Kidney tubule cell (primary cell): ENCODE measurements at places on chromosomes 16 and 17.

DNA sequence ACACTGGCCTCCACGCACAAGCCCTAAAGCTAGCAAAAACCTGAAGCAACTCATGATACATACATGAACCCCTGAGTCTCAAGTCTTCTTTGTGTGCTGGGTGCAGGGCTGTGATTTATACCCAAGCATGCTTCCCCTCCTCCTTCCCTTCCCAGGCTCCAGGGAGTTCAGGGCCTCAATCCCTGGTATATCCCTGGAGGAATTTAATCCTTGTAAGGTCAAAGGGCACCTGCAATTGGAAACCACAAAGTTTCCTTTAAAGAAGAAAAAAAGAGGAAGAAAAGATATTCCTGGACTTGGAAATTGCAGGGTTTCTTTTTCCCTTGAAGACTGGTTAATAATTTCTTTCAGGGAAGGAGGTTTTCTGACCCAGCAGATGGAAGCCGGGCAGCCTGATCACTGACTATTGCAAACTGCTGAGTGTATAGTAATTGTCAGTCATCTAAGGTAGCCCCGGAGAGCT, 182.3 kb downstream of the AATF start:
- peak; percentile 62 for DNase-seq

DNA sequence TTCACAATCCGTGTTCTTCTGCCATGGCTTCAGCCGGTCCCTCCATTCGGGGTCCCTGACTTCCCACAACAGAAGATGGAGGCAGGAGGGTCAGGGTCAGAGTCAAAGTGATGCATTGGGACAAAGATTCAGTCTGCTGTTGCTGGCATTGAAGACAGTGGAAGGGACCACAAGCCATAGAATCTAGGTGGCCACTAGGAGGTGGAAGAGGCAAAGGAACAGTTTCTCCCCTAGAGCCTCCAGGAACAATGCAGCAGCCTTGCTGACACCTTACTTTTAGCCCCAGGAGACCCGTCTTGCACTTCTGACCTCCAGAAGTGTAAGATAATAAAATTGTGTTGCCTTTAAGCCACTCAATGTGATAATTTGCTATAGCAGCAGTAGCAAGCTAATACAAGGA, 55.9 kb downstream of the MFSD11 start:
- peak; percentile 39 for DNase-seq

DNA sequence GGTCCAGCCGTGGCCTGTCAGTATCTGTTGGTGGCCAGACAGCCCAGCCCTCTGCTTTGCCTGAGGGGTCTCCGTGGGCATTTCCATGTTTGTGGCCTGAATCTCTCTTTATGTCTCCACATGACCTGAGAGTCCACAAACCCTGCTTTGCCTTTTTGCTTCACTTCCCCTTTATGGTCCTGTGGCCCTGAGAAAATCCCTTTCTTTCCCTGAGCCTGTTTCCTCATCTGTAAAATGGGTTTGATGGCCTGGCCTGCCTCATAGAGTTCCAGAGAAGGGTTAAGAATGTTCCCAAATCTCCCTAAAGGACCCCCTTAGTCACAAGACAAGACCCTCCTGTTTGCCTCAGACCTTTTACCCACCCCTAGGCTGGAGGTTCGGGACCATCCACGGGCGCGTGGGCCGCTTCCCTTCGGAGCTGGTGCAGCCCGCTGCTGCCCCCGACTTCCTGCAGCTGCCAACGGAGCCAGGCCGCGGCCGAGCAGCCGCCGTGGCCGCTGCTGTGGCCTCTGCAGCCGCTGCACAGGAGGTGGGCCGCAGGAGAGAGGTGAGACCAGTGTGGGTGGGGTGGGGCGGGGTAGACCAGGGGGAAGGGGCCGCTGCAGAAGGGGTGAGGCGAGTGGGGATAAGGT, 26.2 kb upstream of the ALKBH5 start:
- no peak for DNase-seq

DNA sequence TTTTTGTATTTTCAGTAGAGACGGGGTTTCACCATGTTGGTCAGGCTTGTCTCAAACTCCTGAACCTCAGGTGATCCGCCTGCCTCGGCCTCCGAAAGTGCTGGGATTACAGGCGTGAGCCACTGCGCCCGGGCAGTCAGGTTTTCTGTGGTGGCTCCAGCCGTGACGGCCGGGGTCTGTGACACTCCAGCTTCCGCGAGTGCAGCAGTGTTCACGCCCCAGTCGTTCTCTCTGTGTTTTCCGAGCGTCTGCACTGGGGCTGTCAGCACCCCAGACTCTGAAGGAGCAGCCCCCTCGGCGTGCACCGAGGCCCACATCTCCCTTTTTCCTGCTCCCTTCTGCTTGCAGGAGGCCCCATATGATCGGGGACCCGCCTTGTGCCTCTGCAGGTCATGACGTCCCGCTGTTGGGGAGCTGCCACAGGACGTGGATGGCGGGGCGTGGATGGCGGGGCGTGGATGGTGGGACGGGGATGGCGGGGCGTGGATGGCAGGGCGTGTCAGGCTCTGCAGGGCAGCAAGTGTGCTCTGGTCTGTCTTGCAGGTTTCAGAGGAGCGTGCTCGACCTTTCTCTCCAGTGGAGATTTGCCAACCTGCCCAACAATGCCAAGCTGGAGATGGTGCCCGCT, 5.7 kb downstream of the ASPSCR1 start:
- no peak for DNase-seq

GRCh38 chr17:65297916-65298315, 160.7 kb downstream of the RGS9 start:
- no peak for DNase-seq

DNA sequence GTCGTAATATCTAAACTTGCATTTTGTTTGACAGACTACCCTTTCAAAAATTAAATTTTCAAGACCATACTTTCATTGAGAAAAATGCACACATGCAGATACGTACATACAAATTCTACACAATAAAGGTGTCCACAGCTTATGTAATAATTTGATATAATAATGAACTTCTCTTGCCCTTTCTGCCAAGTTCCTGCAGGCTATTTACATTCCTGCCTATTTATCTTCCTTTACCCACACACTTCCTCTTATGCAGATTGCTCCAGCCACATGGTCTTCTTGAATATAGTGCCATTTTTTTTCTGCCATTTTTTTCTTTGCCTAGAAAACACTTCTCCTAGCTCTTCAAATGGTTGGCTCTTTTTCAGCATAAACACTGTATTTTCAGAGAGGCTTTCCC, 826.9 kb upstream of the CDH8 start:
- no peak for DNase-seq

- DNase-seq = peak; percentile 61
Observed at GRCh38 chr17:48215583-48216139, 108.1 kb downstream of the SNX11 start.

GRCh38 chr17:81810476-81810875, 6.5 kb downstream of the GCGR start:
- DNase-seq = no peak

DNA sequence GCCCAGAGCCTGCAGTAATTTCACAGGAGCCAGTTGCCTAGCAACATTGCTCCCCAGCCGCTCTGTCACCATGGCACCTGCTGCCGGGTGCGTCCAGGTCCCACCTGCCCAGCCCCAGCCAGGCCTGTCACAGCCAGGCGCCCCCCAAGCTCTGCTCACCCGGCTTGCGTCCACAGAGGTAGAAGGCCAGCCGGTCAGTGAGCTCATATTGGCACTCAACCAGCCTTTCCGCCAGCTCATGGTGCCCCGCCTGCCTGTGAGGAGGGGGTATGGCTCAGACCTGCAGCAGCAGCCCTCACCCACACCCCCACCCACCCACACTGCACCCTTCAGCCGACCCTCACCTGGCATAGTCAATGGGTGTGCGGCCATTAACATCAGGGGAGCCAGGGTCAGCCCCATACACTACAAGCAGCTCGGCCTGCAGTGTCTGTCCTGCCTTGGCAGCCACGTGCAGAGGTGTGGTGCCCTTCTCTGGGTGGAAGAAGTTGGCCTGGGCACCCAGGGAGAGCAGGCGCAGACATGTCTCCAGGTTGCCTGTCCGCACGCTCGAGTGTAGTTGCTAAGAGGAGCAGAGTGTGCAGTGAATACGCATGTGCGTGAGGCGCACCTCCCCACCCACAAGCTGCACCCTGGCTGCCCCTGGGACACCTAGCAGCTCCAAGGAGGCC, 7.7 kb downstream of the GIT1 start:
- no peak for DNase-seq

- peak; percentile 83 for DNase-seq
Observed at GRCh38 chr17:65027305-65027704, 29.2 kb downstream of the GNA13 start.

DNA sequence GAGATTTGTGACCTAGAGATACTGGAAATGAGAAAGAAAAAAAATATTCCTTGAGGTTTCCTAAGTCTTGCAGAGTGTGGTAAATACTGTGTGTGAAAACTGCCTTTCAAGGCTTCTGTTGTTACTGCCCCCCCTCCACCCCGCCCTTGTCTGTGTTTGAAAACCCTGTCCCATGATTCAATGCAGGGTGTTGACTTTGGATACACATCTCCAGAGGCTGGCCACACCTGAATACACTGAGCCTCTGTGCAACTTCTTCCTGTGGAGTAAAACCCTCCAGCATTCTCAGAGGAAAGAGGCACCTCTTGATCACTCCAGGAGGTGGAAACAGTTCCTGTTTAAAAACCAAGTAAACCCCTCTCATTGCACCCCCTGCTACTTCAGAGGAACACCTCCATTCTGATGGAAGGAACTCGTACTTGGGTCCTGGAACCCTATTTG, 123.0 kb upstream of the CACNG5 start:
- peak; percentile 65 for DNase-seq

- DNase-seq = no peak
Observed at GRCh38 chr16:75045424-75045823, 46.6 kb downstream of the ZNRF1 start.

DNA sequence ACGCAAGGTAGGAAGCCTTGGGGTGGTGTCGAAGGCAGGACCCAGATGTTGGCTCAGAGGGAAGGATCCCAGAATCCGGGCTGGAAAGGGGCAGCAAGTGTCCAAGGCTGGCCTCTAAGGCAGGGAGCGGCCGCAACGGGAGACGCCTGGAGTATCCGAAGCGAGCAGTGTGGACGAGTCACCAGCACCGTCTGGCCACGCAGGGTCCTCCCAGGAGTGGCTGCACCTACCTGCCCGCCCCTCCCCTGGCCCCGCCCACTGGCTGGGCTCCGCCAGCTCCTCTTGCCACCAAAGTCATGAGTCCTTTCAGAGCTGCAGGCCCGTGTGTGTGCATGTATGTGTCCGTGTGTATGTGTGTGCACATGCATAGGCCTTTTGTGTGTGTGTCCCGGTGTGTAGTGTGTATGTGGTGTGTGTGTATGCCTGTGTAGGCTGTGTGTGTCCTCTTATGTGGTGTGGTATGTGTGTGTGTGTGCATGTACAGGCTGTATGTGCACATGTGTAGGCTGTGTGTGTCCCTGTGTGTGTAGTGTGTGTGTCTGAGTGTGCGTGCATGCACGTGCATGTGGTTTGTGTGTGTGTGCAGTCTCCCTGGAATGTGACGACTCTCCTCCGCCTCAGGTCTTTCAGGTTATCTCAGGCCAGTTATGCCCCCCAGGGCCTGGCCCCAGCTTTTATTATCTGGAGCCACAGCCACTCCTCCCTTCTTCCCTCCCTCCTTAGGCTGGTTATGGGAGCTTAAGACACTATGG, at the start of gene PRSS8:
TSS of gene PRSS8 (minus strand) at position 193 of the 752 bp plus-strand sequence. CDS start 229 bp downstream, outside the sequence.
- DNase-seq = peak; percentile 80

DNA sequence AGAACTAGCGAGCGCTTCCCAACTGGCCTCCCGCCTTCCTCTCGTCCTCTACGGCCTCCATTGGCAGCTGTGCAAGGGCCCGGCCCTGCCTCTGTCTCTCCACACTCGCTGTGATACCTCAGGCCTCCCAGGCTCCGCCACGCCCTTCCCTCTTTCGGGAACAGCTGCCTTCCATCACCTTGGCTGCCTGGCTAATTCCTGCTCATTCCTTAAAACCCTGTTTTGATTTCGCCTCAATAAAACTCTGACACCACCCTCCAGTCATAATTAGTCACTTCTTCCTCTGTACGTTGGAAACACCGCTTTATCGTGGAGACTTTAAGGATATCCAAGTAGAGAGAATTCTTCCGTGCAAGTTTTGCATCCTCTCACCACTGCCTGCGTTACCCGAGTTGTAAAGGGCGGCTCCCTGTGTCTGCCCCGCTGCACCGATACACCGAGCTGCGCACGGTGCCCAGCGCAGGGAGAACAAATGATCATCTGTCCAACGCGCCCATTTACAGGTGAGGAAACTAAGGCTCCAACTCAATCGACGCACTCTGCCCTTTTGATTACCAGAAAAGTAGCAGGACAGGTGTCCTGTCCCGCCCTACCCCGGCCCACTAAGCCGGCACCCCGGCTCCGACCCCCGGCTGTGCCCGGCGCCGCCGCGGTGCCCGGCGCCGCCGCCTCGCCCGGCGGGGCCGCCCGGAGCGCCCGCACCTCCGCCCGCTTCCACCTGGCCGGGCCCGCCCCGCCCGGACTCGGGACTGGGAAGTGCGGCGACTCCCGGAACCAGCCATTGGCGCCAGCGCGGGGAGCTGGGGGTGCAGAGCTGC, 139.7 kb downstream of the SEC14L1 start:
- DNase-seq = peak; percentile 79

DNA sequence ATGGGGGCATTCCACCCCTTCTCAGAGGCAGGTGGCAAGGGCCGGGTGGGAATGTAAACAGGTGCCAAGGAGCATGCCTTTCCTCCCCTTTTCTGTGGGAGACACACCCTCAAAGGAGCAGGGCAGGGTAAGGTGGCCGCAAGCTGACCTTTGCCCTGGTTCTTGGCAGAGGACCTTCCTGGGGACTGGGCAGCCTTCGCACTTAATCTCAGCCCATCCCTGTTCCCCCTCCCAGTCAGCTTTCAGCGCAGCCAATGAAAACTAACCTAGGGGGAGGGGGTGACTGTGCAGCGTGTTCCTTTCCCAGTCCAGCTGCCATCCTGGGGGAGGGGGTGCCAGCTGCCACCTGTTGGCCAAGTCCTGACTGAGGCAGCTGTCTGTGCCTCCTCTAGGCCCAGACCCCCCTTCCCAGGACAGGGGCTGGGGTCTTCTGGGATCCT, 2.8 kb downstream of the TRAF4 start:
- peak; percentile 67 for DNase-seq

GRCh38 chr17:1475321-1475854, 17.1 kb downstream of the MYO1C start:
- no peak for DNase-seq

DNA sequence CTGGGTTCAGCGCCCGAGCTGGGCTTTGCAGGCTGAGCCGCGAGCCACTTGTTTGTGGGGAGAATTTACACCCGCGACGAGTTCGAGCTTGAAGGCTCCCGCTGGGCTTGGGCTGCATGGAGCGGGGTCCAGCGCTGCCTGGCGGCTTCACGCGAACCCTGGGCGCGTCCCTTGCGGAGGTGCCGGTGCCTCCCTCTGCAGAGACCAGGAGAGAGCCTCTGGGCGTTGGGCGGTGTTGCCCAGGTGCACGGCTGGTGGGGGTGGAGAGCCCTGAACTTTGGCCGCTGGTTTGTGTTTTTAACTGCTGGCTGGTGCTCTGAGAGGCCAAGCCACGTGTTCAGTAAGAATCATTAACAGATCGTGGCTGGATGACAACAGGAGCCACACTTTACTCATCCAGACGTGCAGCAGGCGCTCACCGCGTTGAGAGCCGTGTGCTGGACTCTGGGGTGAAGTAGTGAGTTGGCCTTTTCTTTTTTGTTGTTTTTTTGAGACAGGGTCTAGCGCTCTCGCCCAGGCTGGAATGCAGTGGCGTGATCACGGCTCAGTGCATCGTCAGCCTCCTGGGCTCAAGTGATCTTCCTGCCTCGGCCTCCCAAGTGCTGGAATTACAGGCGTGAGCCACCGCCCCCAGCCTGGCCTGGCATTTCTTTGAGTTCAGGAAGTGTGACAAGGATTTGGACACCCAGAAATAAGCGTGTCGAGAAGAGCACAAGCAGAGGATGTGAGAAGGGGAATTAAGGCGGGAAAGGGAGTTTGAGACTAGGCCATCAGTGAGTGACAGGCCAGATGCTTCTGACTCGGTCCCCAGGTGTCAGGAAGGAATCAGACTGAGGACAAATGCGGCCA, 827 bp downstream of the CDK10 start:
- peak; percentile 96 for DNase-seq
